ENCODE measurements at places on chromosomes 11 and 22.

DNA sequence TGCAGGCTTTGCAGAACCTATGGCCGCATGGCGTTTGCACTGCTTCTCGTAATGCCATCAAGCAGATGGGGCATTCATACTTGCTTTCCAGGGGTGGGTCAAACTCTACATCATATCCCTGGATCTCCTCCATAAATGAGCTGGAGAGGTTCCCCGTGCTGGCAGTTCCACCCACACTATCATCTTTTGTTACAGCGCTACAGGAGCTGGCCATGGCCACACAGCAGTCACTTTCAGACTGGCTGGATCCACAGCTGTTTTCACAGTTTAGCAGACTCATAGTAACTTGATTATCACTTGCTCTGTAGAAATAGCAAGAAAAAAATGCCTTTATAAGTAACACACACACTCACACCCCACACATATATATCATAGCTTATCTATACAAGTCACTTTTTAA lies 8.8 kb downstream of the TRAF6 start:
- DNase-seq = no peak

GRCh38 chr22:46853191-46853590 lies 90.7 kb downstream of the TBC1D22A start:
- DNase-seq = no peak

DNA sequence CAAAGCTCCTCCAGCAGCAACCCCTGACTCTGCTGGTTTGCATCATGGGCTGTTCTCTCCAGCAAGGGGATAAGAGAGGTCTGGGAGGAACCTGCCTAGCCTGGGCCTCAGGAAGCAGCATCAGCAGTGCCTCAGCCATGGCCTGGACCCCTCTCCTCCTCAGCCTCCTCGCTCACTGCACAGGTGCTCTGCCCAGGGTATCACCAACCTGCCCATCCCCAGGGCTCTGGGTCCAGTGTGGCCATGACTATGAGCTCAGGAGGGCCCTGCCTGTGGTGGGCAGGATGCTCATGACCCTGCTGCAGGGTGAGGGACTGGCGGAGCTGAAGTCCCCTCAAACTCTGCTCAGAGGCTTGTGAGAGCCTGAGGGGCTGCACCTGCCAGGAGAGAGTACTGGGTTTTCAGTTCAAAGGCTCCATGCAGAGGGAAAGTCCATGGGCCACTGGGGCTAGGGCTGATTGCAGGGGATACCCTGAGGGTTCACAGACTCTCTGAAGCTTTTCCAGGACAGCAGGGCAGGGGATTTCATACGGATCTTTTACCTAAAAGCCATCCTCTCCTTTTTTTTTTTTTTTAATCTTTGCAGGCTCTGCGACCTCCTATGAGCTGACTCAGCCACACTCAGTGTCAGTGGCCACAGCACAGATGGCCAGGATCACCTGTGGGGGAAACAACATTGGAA lies 115.8 kb upstream of the IGLL5 start:
- DNase-seq = no peak

DNA sequence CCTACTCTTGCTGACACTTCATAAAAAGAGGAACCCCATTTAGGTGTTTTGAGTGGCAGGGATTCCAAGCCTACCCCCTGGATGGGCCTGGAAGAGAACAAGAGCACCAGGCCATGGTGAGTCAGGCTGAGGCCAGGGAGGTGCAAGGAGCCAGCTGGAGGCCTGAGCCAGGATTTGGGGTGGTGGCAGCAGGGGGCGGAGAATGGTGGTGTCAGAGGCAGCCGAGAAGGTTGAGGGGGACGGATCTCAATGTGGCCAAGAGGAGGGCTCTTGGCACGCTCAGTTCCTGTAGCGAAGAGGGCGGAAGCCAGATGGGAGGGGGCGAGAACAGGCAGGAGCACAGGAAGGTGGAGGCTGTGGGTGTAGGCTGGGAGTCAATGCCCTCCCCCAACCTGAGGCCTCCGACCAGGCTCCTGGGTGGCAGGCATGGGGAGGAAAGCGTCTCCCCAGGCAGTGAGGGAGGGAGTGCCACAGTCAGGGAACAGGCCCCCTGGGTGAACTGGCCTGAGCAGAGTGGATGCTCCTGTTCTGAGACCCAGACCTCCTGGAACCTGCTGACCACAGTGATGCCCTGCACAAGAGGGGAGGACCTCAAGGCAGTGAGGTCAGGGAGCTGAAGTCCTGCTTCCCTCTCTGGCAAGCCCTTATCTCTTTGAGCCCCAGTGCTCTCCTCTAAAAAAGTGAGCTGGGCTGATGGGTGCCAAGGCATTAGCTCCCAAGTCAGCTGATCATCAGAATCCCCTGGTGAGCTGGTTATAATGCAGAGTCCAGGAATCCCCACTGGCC lies 13.9 kb downstream of the RTN4RL2 start:
- DNase-seq = peak; percentile 41

DNA sequence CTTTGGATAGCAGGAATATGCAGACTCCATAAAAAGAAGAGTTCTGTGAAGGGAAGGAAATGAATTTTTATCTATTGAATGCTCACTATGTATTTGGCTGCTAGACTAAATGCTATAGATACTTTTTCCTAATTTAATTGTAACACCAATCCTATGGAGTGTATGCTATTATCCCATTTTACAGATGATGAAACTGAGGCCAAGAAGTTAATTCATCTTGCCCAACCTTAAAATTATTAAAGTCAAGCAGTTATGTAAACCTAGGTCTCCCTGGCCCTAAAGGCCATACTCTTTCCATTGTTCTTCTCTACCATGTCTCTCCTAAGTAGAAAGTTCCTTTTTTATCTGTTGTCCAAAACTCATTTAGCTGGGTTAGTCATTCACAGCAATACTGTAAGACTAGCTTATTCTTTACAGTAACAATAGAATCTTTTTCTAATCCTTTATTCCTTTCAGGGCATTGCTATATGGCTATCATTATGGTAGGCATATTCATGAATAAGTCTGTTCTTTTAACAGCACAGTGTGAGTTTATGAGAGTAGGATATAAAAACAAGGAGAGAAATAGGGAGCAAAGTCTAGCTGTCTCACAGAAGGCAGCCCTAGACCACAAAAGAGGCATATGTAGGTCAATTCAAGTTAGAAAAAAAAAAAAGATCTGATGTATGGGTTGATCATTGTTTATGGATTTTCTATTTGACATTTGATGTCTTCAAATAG lies 50.5 kb downstream of the MAML2 start:
- DNase-seq = no peak

- DNase-seq = peak; percentile 13
Observed at GRCh38 chr11:68471360-68472340, 11.1 kb downstream of the PPP6R3 start.

DNA sequence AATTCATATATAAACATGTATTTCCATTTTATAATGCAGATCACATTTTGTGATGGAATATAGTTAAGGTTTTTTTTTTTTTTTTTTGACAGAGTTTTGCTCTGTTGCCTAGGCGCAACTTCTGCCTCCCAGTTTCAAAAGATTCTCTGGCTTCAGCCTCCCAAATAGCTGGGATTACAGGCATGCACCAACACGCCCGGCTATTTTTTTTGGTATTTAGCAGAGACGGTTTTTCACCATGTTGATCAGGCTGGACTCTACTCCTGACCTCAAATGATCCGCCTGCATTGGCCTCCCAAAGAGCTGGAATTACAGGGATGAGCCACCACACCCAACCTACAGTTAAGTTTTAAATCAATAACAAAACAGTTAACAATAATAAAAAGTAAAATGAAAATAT lies 18.8 kb downstream of the XKR3 start:
- DNase-seq = no peak

- DNase-seq = no peak
Observed at GRCh38 chr11:48083421-48083820, 103.1 kb downstream of the PTPRJ start.

GRCh38 chr11:84250834-84251613 lies 964.9 kb upstream of the CCDC90B start:
- DNase-seq = no peak

- DNase-seq = no peak
Observed at GRCh38 chr11:75677909-75678308, 9.1 kb upstream of the MAP6 start.

DNA sequence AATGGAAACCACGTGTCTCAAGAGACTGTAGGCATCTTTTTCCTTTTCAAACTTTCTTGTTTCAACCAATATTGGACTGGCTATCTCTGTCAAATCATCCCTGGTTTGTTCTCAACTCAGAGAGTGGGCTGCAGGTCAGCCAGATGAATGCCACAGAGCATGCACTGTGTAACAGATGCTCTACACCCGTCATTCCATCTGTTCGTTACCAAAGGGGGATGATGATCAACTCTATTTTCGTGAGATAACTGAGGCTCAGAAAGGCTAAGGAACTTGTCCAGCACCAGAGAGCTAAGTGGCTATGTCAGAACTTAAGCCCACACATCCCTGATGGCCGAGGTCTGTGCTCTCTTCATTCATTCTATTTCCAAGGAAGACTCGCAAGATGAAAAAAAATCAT lies 42.1 kb downstream of the SLC1A2 start:
- no peak for DNase-seq

- DNase-seq = no peak
Observed at GRCh38 chr11:85960678-85961077, 105.5 kb downstream of the CCDC83 start.

GRCh38 chr11:77560605-77561004 lies 29.1 kb upstream of the AQP11 start:
- no peak for DNase-seq

DNA sequence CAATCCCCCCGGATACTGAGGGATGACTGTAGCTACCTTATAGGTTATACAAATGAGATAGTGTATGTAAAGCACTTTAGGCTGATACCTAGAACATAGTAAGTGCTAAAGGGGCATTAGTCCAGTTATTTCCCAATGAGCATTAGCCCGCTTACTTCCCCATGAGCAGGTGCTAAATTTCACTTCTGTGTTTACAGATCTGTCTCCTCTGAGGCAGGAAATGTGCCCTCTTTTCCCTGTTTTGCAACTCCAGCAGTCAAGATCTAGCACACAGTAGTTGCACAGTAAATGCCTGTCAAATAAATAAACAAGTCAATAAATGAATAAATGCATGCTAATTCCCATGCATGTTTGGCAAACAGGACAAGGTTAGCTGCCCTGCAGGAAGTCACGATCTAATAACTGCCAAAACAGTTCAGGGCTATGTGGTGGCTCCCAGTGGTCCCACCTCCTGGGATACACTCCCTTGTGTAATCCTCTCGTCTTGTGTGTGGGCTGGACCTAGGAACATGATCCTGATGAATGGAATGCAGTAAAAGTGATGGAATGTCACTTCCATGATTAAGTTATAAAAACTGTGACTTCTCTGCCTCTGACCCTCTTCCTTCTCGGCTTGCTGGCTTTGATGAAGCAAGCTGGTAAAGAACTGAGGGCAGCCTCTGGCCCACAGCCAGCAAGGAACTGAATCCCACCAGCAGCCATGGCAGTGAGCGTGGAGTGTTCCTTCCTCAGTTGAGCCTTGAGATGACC lies 459.0 kb downstream of the SOX6 start:
- no peak for DNase-seq

GRCh38 chr11:102263379-102264003 lies 53.8 kb upstream of the BIRC3 start:
- DNase-seq = no peak

DNA sequence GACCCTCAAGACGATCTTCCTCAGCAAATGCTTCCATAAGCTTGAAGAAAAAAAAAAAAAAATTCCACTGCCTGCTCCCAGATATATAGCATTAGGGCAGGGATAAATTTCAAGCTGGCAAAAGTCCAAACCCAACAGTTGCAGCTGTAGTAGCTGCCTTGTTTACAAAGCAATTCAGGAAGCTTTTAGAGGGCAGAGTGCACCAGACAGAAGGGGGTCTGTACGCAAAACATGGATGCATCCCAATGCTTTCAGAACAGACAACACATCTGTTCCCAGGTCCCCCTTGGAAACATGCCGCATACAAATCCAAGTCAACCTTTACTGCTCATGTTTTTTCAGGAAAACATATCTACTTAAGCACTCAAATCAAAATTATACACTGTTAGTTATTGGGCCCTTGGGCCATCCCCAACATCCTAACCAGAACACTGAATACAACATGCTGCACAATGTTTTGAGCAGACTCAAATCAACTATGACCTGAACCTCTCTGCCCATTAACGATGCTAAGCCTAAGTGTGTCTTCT lies 94.5 kb downstream of the CADM1 start:
- DNase-seq = no peak

- no peak for DNase-seq
Observed at GRCh38 chr22:40183029-40183581, 5.4 kb downstream of the TNRC6B start.

DNA sequence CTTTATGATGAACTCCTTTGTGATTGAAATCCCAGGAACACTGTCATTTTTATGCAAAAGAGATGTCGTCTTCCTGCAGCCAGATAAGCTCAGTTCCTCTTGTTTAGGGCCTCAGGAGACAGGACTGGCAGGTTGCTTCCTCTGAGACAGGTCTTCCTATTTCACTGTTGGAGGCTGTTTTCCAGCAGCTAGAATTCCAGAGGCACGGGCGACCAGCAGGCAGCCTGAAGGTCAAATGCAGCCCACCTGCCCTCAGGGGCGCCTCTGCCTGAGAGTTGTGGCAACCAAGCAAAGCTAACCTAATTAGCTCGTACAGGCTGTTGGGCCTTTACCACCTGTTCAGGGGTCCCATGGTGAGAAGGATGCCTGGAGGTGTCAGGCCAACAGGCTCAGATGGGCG lies 22.3 kb downstream of the SLC6A5 start:
- no peak for DNase-seq

DNA sequence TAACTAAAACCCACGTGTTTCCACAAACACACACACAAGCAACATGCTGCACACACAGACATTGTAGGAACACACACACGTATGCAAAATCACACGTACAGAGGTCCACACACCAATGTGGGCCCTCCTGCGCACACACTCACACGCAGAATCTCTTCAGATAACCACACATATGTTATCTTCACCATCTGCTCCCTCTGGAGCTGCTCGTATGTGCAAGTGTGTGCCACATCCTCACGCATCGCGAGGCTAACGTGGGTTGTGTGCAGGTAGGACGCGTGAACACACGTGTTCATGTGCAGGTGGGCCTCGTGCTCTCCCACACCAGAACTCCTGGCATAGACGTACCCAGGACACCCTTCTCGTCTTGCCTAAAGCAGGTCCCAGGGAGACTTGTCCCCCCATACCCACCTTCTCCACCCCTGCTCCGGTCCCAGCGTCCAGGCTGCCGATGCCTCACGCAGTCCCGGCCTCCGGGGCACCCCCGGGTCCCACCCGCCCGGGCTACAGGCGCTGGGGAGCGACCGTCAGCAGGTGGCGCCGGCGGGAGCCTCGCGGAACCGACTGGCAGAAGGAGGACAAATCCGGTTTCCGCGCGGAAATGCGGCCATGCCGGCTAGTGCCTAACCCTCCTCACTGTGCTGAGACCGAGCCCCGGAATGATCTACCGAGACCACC lies 10.3 kb upstream of the IGSF9B start:
- peak; percentile 75 for DNase-seq

- no peak for DNase-seq
Observed at GRCh38 chr22:18136563-18137320, 13.2 kb upstream of the USP18 start.

- DNase-seq = no peak
Observed at GRCh38 chr11:22702031-22702430, 35.6 kb downstream of the GAS2 start.

DNA sequence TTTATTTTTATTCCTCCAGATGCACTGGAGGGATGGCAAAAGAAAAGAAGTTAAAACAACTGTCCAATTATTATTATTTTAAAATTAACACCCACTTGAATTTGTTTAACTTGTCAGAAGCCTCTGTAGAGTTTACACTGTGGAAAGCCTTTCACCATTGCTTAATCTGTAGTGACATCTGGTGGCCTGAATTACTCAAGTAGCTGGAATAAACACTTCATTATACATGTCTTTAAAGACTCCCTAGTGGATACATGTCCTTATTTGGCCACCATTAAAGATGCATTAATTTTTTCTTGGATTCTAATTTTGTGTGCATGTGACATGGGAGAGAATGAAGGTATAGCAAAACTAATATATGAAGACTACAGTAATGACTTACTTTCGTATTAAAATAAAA lies 1496.5 kb downstream of the FAM181B start:
- DNase-seq = no peak

Measured in T-helper 2 cell (primary cell).